ENCODE measurements at places on chromosomes 6 and 20. TPM values are rescaled to one million over a fixed set of nuclear protein-coding genes. Genes with fewer than 3 reads are reported as not detected.

GRCh38 chr20:44955270-44955669 lies 4.9 kb downstream of the TOMM34 start:
- no peak for DNase-seq

DNA sequence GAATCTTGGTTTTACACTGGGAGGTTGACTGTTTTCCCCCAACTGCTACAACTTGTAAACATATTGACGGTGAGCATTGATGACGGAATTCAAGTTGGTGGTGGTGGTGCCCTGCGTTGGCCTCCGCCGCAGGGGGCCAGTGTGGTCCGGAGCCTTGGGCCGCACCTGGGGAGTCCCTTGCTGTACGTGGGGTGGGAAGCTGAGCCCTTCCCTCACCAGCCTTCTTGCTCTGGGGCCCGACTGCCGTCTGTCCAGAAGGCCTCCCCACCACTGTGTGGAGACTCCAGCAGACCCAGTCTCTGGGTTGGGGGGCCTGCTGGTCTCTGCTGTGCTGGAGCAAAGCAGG lies 11.4 kb downstream of the GATA5 start:
- no peak for DNase-seq

DNA sequence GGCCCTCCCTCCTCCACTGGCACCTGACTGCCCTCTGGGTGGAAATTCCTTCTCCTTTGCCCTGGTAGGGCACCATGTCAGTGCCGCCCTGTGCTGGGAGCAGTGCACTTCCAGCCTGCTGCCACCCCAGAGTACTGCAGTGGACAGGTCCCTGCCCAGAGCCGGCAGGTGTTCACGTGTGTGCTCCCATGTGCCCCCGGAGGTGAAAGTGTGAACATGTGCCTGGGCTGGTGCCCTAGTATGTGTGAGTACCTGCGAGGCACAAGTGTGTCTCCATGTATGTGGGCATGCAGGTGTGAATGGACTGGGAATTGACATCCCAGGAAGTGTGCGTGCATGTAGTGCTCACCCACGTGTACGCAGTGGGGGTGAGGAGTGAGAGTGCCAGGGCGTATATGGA lies 29.4 kb downstream of the SDCBP2 start:
- DNase-seq: peak; percentile 45

GRCh38 chr20:32592022-32592421 lies 6.9 kb upstream of the NOL4L start:
- DNase-seq: no peak

The DPPA5 gene
- total RNA-seq: not detected

DNA sequence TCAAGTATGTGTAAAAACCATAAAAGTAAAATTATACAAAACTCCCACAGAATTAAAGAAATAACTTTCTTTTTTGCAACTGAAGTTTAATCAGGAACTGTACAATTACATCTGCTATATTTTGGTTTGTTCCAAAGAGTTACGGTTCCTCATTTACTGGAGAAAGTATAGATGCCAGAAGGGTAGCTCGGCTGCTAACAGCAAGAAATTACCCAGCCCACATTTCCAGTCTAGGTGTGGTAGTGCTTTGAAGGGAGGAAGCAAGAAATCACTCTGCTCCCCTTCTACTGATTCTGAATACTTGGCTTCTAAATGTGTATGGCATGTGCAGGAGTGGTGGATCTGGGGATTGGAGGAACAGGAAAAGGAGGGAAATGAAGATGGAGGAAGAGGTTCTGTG lies 441.3 kb downstream of the CDC5L start:
- DNase-seq: no peak

DNA sequence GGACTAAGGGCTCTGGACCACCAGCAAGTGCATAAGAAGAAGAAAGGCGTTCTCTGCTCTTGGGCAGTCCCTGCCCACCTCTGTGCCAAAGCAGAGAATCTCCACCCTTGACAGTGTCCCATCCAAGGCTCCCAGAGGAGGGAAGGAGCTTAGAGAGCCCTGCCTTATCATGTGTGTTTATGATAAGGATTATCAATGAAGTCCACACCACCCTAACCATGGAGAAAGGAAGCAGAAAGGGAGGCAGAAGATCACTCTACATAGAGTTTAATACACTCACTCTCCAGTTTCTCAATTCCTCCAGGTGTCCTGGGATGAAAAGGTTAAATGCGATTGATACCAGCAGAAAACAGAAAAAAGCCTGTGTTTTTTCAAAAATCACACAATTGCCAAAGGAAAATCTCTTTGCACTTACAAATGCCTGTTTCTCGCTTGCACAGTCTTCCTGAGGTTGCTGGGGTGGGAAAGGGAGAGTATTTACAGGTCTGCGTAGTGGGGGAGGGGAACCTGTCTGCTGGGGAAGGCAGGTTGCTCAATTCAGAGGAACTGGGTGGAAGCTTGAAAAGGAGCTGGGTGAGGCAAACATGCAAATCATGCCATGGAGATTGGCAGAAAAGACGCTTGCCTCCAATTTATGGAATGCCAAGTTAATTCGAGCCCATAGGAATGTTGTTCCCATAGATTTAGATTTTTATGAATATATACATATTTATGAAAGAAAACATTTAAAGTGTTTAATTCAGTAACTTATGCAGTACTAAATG lies 104.0 kb downstream of the EYA2 start:
- DNase-seq: no peak

Measured in neural progenitor cell (in vitro differentiated cells).